ENCODE measurements at places on chromosomes 16 and 17. TPM values are rescaled to one million over a fixed set of nuclear protein-coding genes. Genes with fewer than 3 reads are reported as not detected.

DNA sequence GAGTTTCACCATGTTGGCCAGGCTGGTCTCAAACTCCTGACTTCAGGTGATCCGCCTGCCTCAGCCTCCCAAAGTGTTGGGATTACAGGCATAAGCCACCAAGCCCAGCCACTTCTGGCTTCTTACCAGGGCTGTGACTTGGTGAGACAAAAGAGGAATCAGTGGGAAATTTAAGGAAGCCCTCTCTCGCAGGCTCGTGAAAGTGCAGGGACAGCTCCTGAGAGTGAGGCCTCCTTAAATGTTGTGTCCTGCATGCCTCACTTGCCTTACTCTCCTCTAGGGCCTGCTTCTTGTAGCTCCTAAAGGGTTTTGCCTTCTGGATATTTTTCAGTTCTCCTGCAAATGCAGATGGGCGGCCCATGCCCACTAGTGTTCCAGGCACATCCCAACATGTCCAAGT, 5.2 kb downstream of the AHSP start:
- no peak for DNase-seq

- peak; percentile 69 for DNase-seq
Observed at GRCh38 chr16:68370581-68371275, 59.9 kb downstream of the PRMT7 start.

DNA sequence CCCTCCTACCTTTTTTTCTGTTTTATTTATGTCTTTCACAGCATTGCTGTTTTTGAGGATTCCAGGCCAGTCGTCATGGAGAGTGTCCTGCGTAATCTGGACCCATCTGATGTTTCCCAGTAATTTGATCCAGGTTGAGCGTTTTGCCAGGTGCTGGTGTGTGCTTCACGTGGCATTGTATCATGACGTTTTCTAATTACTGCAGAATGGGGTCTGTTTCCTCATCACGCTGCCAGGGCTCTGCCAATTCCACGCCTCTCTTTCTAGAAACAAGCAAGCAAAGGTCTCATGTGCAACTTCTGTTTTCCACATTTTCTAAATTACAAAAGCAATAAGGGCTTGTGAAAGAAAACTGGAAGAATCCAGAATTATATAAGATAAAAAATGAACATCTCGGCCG, 28.3 kb upstream of the BHLHA9 start:
- no peak for DNase-seq

DNA sequence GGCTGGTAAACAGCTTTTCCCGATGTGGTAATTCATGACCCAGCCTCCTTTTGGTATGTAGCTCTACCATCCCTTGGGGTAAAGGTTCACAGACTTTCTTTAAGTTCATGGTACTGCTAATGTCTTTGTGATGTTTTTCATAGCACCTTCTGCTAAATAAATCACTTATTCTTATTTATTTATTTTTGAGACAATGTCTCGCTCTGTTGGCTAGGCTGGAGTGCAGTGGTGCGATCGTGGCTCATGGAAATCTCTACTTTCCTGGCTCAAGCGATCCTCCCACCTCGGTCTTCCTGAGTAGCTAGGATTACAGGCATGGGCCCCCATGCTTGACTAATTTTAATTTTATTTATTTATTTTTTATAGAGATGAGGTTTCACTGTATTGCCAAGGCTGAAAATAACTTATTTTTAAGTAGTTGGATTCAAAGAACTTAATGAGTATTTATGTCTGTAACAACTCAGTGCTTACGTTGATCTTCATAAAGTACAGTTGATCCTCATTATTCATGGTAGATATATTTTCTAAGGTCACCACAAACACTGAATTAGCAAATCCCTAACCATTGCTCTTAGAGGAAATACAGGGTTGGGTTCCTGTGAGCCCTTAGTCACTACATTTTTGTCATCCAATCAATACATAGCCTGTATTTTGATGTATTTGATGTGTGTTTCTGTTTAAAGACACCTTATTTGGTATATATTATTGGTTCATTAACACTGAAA, 97.1 kb downstream of the SHISA9 start:
- no peak for DNase-seq

DNA sequence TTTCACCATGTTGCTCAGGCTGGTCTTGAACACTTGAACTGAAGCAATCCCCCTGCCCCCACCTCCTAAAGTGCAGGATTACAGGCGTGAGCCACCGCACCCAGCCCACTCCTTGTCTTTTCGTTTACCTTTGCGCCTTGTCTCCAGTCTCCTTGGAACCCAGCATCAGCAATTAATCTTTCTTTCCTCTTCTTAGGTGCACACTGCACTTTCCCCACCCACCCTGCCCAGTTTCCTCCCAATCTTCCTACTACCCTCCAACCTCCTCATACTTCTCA, 1.5 kb upstream of the CLDN7 start:
- no peak for DNase-seq

GRCh38 chr17:12603566-12603965, 62.1 kb upstream of the MYOCD start:
- no peak for DNase-seq

- DNase-seq = no peak
Observed at GRCh38 chr17:64240741-64241347, 22.2 kb downstream of the TEX2 start.

GRCh38 chr17:46968896-46969295, 10.2 kb downstream of the RPRML start:
- no peak for DNase-seq

GRCh38 chr16:67541391-67542263, 13.0 kb downstream of the RIPOR1 start:
- no peak for DNase-seq

DNA sequence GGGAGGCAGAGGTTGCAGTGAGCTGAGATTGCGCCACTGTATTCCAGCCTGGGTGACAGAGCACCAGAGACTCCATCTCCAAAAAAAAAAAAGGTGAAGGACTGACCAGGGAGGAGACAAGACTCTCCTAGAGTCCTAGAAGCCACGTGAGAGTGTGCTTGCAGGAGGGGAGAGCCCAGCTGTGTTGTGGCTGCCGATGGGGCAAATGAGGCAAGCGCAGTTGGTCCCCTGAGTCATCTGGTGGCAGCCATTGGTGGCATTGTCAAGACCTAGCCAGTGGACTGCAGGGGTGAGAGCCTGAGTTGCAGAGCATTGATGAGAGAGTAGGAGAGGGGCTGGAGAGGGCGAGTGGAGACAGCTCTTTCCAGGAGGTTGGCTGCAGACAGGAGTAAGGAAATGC, 278.0 kb downstream of the SNX29 start:
- no peak for DNase-seq

DNA sequence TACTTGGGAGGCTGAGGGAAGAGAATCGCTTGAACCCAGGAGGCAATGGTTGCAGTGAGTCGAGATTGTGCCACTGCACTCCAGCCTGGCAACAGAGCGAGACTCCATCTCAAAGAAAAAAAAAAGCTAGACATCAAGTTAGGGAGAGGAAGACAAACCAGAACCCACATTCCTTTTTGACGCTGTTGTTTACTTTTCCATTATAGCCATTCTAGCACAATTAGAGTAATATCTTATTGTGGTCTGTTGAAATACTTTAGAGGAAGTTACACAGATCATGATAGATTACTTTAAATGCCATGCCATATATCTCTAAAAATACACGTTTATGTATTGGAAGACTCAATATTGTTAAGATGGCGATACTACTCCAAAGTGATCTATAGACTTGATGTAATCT, 16.5 kb upstream of the ABCC1 start:
- DNase-seq = no peak

DNA sequence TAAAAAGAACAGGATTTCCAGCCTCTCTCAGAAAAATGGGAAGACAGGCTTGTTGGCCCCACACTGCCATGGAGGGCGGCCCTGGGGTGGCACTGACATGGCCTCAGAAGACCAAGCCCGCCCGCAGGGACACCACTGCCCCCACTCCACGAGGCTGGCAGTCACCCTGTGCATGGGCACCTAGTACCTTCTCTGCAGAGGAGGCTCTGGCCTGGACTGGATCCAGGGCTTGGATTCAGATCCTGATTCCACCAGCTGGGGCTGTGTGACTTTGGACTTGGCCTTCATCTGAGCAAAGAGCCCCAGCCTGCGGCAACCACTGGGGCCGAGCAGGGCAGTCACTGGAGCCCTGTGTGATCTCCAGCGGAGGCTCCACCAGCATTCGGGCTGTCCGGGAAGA, 16.8 kb upstream of the FASN start:
- DNase-seq = no peak

- DNase-seq = no peak
Observed at GRCh38 chr16:24046442-24046841, 209.7 kb upstream of the CACNG3 start.

PIGW gene
- 17.3 TPM for total RNA-seq

GINS2 gene
- total RNA-seq = 142 TPM

ZFP3 gene
- 0.65 TPM for total RNA-seq

HAGHL gene
- total RNA-seq = 56.3 TPM

LRRC37A2 gene
- total RNA-seq = 21.0 TPM

MYH1 gene
- not detected for total RNA-seq

MYH13 gene
- not detected for total RNA-seq
